ENCODE measurements at places on chromosomes 16 and 17. TPM values are rescaled to one million over a fixed set of nuclear protein-coding genes. Genes with fewer than 3 reads are reported as not detected.

DNA sequence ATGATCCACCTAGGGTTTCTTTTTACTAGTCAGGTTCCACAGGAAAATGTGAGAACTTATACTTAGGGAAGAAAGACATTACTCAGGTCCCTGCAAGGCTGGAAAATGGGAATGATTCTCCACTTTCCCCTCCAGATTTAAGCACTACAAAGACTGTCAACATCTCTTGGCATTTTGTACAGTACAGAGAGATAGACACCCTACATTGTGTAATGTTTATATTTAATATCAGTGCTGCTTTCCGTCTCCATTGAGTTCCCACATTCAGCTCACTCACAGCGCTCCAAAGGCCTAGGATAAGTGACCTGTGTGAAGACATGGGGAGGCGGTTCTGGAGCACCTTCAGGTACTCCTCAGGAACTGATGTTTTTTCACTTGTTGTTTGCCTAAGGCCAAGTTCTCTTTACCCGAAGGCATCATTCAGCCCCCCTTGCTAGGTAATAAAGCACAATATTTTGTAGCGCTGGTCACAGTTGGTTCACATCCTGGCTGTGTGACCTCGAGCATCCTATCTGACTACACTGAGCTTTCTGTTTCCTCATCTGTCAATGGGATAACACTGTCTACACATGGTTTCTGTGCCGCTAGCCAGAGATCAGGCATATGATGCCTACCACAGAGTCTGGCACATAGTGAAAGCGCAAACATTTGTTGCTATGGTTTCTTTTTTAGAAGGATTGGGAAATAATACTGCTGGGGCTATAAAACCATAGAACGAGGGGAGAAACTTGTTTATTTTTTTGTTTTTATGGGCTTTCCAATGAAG, 226.6 kb downstream of the ZFHX3 start:
- DNase-seq = no peak
- H3K27ac ChIP-seq = no peak overlapping the region
- H3K27me3 ChIP-seq = no peaks in the 10 kb centered on the region
- no peak overlapping the region for H3K4me3 ChIP-seq

Gene CHST6
- not detected for total RNA-seq

Gene MT3
- not detected for total RNA-seq

Gene ZP2
- not detected for total RNA-seq

Gene WFIKKN2
- not detected for total RNA-seq

GRCh38 chr17:42488032-42488431, 29.4 kb downstream of the ATP6V0A1 start:
- no peak overlapping the region for H3K4me3 ChIP-seq
- no peak for DNase-seq
- peaks cover 78% of the 10 kb centered on the region for H3K36me3 ChIP-seq
- H3K27me3 ChIP-seq = no peaks in the 10 kb centered on the region

DNA sequence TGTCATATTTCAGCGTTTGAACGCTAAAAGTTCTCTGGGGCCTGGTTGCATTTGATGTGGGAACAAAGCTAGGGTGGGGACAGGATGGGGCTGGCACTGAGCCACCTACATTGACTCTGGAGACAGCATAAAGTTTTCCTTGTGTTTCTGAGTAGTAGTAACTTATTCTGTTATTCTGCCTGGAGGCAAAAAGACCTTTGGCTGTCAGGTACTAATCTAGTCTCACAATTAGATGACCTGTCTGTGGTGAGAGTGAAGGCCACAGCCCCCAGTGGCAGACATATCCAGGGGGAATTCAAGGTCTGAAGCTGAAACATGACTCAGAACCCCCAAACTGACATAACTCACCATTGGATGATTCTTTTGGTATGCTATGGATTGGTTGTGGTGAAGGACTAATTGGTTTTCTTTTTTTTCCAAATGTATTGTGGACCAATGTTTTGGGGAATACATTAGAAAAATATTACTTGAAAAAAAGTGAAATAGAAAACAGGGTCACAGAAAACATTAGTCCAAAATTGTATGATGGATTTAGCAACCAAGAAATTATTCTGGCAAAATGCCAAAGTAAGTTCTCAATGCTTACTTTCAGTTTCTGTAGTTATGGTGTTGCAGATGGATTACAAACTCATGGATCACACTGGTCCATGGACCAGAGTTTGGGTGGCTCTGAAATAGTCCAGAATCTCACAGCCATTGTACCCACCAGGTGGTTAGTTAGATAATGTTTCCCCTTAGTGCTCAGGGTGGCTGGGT, 10.5 kb upstream of the SALL1 start:
- H3K36me3 ChIP-seq = no peaks in the 10 kb centered on the region
- no peak overlapping the region for H3K4me3 ChIP-seq
- peaks cover 81% of the 10 kb centered on the region for H3K4me1 ChIP-seq
- H3K27ac ChIP-seq = peak overlapping the region; percentile 46
- no peaks in the 10 kb centered on the region for H3K27me3 ChIP-seq

Gene NARF
- total RNA-seq = 41.6 TPM

Gene PDILT
- total RNA-seq = not detected

GRCh38 chr17:36598951-36599401, 2.4 kb upstream of the MRM1 start:
- no peak overlapping the region for H3K4me3 ChIP-seq
- no peak overlapping the region for H3K27ac ChIP-seq
- peaks cover 14% of the 10 kb centered on the region for H3K4me1 ChIP-seq

GRCh38 chr16:51822471-51822870, 671.4 kb upstream of the SALL1 start:
- H3K4me1 ChIP-seq = peaks cover 3% of the 10 kb centered on the region
- H3K36me3 ChIP-seq = no peaks in the 10 kb centered on the region
- H3K27ac ChIP-seq = no peak overlapping the region
- no peak overlapping the region for H3K4me3 ChIP-seq
- DNase-seq = no peak
- no peaks in the 10 kb centered on the region for H3K27me3 ChIP-seq

DNA sequence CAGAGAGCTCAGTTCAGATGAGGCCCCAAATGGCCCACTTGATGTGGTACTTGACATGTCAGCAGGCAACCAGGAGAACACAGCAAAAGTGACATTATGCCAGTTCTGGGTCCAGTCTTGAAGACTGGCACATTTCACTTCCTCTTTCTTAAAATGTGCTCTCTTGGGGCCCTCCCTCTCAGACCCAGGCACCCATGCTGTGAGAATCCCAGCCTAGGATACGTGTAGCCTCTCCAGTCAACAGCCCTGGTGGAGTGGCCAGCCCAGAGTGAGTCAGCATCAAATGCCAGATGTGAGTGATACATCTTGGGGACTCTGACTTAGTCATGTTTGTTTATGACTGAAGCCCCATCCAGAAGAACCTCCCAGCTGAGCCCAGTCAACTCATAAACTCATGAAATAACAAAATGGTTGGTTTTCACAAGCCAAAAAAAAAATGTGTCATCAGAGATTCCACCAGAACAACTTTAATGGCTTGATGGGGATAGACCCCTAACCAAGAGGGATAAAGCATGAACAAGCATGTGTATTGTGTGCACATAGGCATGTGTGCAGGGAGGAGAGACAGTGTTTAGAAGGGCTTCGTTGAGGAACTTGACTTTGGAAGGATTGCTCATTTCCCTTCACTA, 82.5 kb upstream of the TNRC6C start:
- H3K4me3 ChIP-seq = no peak overlapping the region
- H3K27me3 ChIP-seq = peaks cover 11% of the 10 kb centered on the region
- H3K36me3 ChIP-seq = no peaks in the 10 kb centered on the region
- H3K4me1 ChIP-seq = peaks cover 6% of the 10 kb centered on the region
- no peak overlapping the region for H3K27ac ChIP-seq
